Stimulated activated CD4-positive, alpha-beta T cell treated with anti-CD3 and anti-CD28 coated beads, Interleukin-4, amount 100 ng/mL, for 24 hours (primary cell): ENCODE measurements at places on chromosomes 12 and 14.

GRCh38 chr12:21662122-21662792, 4.6 kb upstream of the LDHB start:
- no peak for DNase-seq

DNA sequence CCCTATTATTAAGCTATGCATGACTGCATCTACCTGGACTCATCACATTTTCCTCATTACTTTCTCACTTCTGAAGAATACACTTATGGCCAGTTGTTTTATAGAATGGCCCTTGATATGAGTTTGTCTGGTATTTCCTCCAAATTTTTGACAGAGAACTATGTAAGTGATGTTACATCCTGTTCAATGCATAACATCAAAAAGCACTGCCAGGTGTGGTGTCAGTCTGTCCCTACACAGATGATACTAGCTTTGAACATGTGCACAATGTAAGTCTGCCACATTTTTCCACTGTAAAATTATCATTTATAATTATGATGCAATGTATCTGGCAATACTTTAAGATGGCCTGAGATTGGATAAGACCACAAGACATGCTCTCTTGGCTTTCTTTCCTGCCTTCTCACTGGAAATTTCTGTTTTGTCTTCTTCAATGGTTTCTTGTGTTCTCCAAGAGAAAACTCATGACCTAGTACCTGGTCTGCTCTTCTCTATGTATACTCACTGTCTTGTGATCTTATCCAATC, 28.3 kb downstream of the HEATR5A start:
- no peak for DNase-seq

DNA sequence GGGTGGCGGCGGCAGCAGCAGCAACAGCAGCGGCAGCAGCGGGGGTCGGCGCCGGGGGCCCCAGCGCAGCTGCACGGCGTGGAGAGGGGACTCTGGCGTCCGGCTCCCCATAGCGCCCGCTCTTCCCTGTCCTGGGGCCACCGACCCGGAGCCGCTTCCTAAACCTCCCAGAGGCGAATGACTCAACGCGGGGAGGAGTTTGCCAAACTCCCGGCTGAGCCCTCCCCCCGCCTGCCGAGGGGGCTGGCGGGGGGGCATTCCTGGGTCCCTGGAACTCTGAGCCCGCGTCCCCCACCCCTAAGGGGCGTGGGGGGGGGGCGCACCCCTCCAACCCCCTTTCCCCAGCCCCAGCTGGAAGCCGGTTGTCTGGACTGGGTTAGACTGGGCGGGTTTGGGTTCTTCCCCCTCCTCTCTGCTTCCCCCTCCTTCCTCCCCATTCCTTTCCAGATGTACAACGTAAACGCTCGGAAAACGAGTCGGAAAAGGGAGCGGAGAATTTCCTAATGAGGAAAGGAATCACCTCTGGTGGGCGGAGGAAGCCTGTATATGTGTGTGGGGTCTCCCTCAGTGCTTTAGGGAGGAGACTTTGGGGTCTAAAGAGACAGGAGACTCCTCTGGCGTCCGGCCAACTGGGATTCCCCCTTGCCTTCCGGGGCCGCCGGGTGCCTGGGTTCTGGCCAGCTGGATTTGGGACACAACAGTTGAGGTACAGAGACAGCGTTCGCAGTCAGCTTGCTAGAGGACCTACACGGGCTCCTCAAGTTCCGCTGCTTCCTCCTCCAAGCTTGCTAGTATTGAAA, at the start of gene ITGA5:
TSS of gene ITGA5 (minus strand) at position 179 of the 800 bp plus-strand sequence. CDS start at position 111, 68 bp downstream.
- peak; percentile 50 for DNase-seq

- no peak for DNase-seq
Observed at GRCh38 chr14:21735200-21735599, 61.6 kb upstream of the OR4E1 start.

- no peak for DNase-seq
Observed at GRCh38 chr14:51072976-51073375, 21.9 kb downstream of the TRIM9 start.

GRCh38 chr12:95870897-95871296, 12.1 kb downstream of the SNRPF start:
- no peak for DNase-seq

- no peak for DNase-seq
Observed at GRCh38 chr12:12481631-12482030, 81.0 kb downstream of the DUSP16 start.

GRCh38 chr12:2011643-2012607, 7.7 kb upstream of the DCP1B start:
- no peak for DNase-seq

- DNase-seq = no peak
Observed at GRCh38 chr14:32825058-32825457, 113.6 kb upstream of the NPAS3 start.

DNA sequence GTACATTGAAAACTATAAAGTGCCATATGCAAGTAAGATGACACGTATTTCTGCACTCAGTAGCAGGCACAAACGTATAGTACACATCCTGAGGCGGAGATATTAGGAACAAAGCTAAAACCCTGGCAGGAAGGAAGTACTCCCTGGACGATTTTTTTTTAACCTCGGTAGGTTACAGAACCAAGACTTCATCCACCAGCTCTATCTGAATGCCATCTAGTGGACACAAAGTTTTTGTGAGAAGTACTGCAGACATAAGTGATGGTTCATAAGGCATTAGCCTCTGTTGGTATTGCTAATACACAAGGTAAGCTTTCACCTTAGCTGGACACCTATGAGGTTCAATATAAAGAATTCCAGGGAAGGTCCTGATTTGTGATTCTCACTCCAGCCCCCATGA, 83.0 kb upstream of the CCDC196 start:
- no peak for DNase-seq

DNA sequence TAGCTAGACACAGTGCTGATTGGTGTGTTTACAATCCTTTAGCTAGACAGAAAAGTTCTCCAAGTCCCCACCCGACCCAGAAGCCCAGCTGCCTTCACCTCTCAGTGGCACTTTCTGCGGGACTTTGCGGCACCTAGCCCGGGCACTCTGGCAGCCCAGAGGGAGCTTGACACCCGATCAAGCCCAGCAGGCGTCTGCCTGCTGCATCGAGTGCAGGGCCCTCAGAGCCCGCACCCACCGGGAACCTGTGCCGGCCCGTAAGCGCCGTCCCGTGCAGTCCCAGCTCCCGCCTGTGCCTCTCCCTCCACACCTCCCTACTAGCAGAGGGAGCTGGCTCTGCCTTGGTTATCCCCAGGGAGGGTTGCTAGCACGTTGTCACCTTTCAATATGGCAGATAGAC, 631.0 kb upstream of the STXBP6 start:
- no peak for DNase-seq

DNA sequence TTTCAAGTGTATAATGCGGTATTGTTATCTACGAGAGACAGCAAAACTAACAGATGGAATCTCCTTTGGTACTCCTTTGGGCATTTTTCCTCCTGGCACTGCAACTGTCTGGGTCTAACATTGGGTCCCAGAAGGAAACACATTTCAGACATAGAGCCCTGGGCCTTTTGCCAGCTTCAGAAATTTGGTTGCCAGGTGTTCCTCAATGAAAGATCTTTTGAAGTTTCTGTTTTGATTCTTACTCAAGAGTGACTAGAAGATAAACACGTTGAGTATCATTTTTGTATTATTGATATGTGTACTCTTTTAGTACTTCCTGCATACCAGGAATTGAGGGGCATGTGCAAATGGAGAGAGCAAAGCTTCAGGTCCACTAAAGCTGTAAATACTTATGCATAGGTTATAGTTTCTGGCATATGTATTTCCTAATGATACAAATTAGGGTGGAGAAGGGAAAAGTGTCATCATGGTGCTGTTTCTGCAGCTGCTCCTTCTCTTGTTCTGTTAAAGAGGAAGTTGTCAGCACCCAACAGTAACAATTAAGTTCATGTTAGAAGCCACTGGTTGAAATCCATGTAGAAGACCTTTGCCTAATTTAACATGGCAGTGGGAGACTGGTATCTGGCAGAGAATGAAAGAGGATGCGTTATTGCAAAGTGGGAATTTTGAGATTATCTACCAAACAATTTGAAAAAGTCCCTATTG, 53.5 kb downstream of the SLC38A6 start:
- DNase-seq = no peak

GRCh38 chr12:15701631-15702156, 87.5 kb downstream of the EPS8 start:
- DNase-seq = no peak

GRCh38 chr12:19151298-19151697, 21.8 kb downstream of the PLEKHA5 start:
- no peak for DNase-seq

DNA sequence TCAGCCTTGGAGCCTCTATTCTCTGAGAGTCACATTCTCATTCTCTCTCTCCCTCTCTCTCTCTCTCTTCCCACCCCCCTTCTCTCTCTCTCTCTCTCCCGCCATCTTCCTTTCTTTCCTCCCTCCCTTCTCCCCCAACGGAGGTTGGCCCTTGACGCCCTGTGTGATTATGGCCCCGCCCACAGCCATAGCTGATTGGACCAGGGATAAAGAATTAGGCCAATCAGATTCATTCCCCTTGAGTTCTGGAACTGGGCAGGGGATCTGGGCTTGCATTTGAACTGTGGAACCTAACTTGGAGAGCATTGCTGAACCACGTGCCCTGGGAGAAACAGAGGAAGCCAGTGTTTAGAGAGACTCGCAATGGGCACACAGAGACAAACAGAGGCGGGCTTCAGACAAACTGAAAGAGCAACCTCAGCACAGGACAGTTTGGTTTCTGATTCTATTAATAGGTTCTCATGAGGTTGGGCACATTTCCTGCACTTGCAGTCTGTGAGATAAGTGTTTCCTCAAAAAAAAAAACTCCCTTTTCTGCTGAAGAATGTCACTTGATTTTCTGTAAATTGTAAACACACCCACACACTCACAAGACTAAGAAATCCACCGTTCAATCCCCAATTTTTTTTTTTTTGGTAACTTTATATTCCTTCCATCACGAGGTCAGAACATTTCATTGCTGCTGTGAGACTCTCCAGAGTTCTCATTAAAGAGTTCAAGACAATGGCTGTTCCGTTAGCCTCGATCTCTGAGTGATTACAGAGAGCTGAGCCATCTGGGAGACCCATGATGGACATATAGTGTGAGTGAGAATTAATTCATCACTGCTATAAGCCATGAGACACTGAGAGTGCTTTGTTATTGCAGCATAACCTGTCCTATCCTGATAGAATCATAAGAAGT, 3.5 kb upstream of the P2RX7 start:
- peak; percentile 88 for DNase-seq

- no peak for DNase-seq
Observed at GRCh38 chr12:109098651-109099050, 1.3 kb downstream of the UNG start.

DNA sequence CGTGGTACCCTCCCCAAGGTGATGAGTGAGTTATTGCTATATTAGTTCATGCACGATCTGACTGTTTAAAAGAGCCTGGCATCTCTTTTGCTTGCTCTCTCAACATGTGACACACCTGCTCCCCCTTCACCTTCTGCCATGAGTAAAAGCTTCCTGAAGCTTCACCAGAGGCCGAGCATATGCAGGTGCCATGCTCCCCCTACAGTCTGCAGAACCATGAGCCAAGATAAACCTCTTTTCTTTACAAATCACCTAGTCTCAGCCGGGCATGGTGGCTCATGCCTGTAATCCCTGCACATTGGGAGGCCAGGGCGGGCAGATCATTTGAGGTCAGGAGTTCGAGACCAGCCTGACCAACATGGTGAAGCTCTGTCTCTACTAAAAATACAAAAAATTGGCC, 61.8 kb downstream of the RNFT2 start:
- no peak for DNase-seq

GRCh38 chr14:92619671-92620456, 106.3 kb downstream of the RIN3 start:
- DNase-seq = no peak

DNA sequence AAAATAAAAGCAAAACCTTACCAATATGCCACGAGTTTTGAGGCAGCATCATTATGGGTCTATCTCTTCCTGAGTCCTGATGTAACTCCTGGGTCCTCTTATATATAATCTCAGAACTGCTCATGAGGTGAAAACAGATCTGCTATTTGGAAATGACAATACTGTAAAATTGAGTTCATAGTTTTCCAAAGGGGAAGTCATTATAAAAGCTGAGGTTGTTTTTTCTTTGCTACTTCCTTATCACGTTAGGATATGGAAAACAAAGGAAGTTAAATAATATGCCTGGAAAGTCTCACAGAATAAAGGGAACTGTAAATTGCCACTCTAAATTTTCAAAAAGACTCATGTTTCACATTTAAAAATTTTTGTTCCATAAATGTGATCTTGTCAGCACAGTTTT, at the start of gene CD163L1:
TSS of gene CD163L1 (minus strand) at position 78 of the 400 bp plus-strand sequence. CDS start at position 52, 26 bp downstream.
- DNase-seq = no peak

- DNase-seq = no peak
Observed at GRCh38 chr14:22896760-22897159, 13.7 kb downstream of the REM2 start.

DNA sequence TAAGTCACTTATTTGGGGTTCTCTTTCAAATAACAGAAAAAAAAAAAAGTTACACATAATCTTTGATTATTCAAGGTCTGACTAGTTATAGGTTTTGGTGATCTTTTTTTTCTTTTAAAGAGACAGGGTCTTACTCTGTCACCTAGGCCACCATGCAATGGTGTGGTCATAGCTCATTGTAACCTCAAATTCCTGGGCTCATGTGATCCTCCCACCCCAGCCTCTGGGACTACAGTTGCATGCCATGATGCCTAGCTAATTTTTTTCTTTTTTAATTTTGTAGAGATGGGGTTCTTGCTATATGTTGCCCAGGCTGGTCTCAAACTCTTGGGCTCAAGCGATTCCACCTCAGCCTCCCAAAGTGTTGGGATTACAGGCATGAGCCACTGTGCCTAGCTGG, 56.5 kb upstream of the CFL2 start:
- no peak for DNase-seq

DNA sequence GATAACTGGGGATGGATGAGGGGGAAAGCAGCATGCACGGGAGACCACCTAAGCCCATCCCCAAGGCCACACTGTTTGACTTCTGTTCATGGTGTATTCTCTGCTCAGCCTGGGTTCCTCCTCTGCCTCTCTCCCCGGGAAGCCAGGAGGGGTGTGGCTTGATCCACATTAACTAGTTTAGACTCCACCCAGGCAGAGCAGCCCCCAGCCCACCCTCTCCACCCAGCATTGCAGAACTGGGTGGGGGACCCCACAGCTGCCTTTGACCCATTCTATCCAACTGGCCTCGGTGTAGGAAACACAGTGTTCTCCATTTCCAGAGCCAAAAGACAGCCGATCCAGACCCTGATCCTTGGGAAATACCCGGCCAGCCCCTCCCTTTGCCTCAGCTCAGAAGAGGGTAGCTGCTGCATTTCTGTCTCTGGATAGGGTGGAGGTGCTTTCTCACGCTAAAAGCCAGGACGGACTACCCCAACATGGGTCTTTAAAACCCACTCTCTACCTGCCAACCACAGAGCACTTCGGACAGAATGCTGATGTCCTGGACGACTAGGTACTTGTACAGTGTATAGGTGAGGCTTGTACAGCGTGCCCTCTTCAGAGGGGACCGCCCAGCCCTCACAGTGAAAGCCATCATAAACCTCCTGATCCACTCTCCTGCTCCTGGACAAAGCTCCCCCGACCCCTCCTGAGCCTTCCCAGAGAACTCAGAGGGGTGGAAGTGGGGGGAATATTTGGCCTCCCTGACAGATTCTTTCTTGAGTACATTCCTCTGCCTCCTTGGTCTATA, 9.4 kb downstream of the SPRYD3 start:
- no peak for DNase-seq

GRCh38 chr12:58907391-58907790, 12.9 kb downstream of the LRIG3 start:
- DNase-seq = no peak
